Activated T-cell treated with anti-CD3 and anti-CD28 coated beads for 1 hour (primary cell): ENCODE measurements at places on chromosomes 11 and 22.

GRCh38 chr22:48251629-48252028 is 1489.2 kb downstream of the TBC1D22A start:
- no peak for DNase-seq

GRCh38 chr11:111696556-111696955 is 69.6 kb downstream of the PPP2R1B start:
- DNase-seq: no peak

DNA sequence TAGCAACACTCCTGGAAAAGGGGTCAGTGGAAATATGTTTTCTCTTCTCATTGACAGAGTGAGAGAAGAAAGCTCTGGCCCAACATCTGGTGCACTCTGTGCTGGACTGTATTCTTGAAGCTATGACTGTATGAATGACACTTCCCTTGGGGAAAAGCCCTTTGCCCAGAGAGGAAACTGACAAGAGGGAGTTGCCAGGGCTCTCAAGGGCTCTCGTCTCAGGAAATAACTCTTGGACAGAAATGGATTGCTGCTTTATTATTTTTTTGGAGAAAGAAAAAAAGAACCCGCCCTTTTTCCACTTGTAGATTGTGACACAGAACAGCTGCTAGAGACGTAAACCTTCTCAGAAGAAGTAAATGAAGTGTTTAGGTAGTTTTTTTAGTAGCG is 11.4 kb downstream of the ETS1 start:
- DNase-seq: no peak

- no peak for DNase-seq
These were observed 10.4 kb downstream of the ADORA2A start for GRCh38 chr22:24437741-24438328.
